ENCODE measurements at places on chromosomes 3 and 15.

GRCh38 chr15:38876211-38876610 is 311.6 kb upstream of the RASGRP1 start:
- DNase-seq: no peak

DNA sequence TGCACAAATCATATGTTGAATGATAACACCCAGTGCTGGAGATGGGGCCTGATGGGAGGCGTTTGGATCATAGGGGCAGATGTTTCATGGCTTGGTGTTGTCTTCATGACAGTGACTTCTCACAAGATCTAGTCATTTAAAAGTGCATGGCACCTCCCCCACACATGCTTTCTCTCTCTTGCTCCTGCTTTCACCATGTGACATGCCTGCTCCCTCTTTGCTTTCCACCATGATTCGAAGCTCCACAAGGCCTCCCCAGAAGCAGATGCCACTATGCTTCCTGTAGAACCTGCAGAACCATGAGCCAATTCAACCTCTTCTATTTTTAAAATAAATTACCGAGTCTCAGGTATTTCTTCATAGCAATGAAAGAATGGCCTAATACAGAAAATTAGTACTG is 17.8 kb upstream of the SH3BP5 start:
- DNase-seq: no peak

DNA sequence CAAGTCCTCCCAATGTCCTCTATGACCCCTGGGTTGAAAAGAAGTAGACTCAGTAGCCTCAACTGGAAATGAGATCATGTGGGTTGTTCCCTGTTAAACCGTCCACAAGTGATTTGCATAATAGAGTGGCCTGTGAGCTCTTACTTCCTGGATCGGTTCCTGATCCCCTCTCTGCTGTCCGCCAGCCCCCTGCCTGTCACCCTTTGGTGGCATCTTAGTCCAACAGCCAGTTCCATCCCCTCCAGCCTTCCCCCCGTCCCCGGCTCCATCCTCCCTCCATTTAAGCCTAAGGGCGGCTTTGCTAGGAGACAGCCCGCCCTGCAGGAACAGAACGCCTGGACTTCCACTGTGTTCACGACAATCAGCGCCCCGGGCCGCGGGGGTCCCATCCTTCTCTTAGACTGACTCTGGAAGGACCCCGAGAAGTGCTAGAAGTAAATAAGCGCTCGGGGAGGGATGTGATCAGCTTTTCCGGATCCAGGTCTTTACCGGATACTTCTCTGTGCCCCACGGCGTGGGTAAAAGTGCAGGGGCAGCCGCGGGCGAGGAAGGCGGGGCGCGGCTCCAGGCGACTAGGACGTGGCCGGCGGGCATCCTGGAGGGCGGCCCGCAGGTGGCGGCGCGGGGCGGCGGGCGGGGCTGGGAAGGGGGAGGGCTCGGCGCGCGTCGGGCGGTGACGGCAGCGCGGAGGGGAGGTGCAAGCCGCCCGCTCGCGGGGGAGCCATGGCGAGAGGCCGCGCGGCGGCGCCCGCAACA is 51.2 kb upstream of the ULK4 start:
- DNase-seq: peak; percentile 88

- DNase-seq: no peak
These were observed 13.5 kb upstream of the GRAMD1C start for GRCh38 chr3:113825090-113825489.

- DNase-seq: no peak
These were observed 46.0 kb downstream of the PRICKLE2 start for GRCh38 chr3:64179249-64179648.

GRCh38 chr15:90414408-90415028 is 26.5 kb downstream of the IQGAP1 start:
- peak; percentile 69 for DNase-seq

Data from activated CD4-positive, alpha-beta T cell treated with anti-CD3 and anti-CD28 coated beads for 36 hours (primary cell).